ENCODE measurements at places on chromosomes 11 and 22.

GRCh38 chr22:48940266-48941032, 887.2 kb downstream of the BRD1 start:
- no peak for DNase-seq

DNA sequence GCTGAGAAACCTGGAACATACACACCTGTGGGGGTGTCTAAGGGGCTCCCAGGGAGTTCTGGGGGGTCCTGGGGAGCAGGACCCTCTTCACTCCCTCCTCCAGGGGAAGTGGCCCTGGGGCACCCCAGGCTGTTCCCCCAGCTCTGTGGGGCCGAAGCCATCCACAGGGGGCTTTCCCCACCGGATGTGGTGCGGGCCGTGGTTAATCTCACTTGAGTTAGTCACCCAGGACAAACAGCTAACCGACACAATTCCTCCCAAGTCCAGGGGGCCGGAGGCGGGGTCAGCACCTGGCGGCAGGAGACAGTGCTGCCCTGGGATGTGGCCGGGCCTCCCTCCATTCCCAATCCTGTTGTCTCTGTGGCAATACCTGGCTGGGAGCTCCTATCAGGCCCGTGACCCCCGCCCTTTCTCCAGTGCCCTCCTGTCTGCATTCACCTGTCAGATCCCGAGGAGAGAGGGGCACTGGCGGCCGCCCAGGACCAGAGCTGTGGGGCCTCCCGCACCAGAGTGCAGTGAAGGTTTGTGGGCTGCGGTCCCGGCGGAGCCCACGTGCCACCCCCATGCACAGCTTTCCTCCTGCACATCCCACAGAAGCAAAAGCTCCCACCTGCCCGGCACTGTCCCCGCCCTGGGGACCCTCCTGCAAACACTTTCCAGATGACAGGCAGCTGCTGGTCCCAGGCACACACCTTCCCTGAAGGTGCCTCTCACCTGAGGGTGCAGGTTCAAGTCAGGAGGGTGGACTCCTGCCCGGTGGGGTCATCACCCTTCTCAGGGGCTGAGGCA, 5.2 kb upstream of the MUC5AC start:
- no peak for DNase-seq

DNA sequence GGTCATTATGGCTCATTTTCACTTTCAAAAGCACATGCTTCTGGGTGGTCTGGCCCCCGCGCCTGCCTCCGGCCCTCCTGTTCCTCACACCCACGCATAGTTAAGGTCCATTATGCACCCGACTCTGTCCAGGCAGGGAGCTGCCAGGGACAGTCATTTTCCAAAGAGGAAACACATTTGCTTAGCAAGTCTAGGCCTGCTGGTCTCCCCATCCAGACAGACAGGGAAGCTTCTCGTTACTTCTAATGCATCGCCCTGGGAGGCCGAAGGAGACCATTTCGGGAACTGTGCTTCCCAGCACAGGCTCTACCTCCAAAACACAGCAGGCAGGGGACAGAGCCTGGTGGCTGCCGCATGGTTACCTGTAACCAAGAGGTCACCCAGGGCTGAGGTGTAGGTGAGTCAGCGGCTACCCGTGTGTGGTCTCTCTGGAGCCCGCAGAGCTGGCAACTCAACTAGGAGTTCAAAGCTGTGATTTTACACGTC, 87.1 kb upstream of the SHANK2 start:
- no peak for DNase-seq

DNA sequence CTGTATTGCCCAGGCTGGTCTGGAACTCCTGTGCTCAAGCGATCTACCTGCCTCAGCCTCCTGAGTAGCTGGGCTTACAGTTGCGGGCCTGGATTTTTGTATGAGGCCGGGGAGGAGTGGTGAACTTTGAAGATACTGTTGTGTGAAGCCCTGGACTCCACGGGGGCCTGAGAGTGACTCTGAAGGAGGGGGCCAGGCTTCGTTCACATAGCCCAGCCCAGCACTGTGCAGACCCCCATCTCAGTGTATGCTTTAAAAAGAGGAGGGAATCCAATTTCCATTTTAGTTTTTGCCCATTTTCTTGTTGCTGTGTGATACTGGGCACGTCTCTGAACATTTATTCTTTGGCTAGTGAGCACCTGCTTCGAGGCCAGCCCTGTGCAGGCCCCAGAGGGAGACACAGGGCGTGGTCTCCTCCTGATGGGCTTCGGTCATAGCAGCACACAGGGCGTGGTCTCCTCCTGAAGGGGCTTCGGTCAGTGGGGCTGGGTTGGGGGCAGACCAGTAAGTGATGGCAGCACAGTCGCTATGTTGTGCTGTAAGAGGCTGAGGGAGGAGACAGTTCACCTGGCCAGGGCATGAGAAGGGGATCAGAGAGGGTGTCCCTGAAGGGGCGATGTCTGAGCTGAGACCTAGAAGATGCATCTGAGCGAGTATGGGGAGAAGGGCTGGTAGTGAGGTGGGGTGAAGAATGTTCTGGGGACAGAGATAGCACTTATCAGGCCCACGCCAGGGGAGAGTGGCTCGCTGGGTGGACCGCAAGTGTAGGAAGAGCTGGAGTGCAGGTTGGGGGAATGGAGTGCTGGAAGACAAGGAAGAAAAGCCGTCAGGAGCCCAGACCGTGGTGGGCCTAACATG, 14.0 kb downstream of the SAMM50 start:
- no peak for DNase-seq

DNA sequence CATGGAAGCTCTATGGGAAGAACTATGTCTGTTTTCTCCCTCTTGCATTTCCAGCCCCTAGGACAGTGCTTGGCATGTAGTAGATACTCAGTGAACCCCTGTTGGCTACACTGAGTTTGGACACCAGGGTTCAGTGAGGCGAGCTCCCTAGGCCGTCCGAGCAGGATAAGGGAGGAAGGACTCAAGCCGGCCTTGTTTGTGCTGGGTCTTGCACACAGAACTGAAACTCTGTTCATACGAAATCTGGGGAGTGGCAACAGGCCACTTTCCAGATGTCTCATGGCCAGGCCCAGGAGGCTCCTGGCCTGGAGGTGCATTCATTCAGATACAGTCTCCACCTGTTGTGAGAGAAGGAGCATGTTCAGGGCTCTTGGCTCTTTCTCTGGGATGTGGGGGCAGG, 23.6 kb upstream of the LMO1 start:
- no peak for DNase-seq

DNA sequence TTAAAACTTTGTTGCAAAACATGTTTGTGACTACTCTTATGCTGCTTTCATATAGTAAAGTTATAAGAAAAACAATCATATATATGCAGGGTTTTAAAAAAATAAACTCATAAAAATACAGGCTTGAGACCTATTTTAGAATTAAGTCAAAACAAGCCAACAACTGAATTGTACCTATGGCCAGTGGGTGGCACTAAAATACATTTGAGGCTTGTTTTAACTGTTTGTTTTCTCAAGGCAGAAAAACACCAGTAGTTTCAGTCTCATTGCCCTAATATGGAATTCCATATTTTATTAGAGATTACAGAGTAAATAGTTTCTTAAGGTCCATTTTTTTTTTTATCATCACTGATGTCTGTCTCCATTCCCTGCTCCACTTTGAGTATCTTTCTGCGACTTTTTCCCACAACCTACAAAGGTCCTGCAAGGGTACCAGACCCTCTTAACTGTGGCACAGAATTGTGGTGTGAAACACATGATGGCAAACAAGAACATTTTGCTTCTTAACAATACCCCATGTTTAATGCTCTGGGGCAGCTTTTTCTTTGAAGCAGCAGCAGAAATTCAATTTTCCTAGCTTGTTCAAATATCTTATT, 8.5 kb upstream of the CCDC89 start:
- no peak for DNase-seq

- no peak for DNase-seq
Measured at GRCh38 chr11:128029219-128029722, 558.1 kb downstream of the ETS1 start.

DNA sequence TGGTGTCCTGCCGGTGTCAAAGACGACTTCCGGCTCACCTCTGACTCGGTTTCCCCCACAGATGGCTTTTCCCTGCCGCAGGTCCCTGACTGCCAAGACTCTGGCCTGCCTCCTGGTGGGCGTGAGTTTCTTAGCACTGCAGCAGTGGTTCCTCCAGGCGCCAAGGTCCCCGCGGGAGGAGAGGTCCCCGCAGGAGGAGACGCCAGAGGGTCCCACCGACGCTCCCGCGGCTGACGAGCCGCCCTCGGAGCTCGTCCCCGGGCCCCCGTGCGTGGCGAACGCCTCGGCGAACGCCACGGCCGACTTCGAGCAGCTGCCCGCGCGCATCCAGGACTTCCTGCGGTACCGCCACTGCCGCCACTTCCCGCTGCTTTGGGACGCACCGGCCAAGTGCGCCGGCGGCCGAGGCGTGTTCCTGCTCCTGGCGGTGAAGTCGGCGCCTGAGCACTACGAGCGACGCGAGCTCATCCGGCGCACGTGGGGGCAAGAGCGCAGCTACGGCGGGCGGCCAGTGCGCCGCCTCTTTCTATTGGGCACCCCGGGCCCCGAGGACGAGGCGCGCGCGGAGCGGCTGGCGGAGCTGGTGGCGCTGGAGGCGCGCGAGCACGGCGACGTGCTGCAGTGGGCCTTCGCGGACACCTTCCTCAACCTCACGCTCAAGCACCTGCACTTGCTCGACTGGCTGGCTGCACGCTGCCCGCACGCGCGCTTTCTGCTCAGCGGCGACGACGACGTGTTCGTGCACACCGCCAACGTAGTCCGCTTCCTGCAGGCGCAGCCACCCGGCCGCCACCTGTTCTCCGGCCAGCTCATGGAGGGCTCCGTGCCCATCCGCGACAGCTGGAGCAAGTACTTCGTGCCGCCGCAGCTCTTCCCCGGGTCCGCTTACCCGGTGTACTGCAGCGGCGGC, 5.5 kb downstream of the B3GNT6 start:
- no peak for DNase-seq

- DNase-seq: no peak
Measured at GRCh38 chr22:46256358-46256958, 6.4 kb upstream of the CDPF1 start.

GRCh38 chr22:27150544-27150941, 493.2 kb downstream of the MIAT start:
- DNase-seq: no peak

DNA sequence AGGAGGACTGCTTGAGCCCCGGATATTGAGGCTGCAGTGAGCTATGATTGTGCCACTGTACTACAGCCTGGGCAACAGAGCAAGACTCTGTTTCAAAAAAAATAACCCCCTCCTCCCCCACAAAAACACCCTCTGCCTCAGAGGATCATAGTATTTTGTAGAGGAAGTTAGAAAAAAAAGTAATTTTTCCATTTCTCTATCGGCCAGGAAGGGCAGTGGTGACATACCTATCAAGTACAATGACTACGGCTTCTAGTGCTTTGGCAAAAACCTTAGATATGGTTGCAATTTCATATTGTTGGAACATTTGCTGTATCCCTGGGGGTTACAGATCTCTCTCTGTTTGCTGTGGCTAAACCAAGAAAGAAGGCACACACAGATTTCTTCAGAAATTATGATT, 28.9 kb downstream of the C2CD3 start:
- DNase-seq: no peak
